Stimulated activated CD8-positive, alpha-beta memory T cell treated with anti-CD3 and anti-CD28 coated beads, Interleukin-2, amount 100 ng/mL, for 1 hour (primary cell): ENCODE measurements at places on chromosomes 13 and 19.

DNA sequence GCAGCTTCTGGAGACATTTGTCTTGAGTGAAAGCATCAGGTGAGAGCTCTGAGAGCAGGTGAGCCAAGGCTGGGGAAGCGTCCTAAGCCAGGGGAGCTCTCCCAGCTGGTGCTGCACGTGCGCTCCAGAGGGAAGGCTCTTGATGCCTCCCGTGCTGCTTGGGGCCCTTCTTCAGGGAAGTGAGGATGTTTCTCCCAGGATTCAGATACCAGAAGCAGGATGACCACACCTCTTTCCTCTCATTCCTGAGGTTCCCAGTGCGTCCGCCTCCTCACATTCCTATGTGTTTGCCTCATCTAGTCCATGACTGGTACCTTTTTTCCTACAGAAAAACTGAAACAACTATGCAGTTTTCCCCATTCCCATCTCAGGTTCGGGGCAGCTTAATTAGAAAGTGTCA is 231.0 kb upstream of the IRS2 start:
- DNase-seq = no peak

DNA sequence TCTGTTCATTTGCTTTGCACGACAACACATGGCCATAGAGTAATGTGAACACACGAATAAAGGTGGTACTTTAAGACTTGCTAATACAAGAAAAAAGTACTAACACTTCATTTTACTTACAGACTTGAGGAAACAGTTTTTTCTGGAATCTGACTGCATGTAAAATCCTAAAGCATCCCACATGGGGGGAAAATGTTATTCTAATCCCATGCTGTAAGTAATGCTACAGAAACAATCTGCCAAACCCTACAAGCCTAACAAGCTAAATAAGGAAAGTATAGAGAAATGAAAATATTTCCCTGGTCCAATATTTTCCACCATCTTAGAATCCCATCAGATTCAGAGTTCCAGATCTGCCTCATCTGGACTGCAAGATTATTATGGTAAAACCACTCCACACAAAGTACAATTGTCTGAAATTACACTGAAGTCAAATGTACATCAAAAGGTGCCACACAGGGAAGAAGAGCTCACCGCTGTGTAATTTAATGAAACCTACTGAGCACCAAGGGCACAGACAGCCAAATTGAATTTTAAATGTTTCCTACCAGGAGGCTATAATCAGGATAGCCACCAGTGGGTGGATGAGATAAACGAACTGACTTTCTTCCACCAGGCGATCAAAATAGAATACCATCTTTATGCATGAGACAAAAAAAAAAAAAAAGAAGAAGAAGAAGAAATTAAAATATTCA is 22.0 kb downstream of the LHFPL6 start:
- no peak for DNase-seq

DNA sequence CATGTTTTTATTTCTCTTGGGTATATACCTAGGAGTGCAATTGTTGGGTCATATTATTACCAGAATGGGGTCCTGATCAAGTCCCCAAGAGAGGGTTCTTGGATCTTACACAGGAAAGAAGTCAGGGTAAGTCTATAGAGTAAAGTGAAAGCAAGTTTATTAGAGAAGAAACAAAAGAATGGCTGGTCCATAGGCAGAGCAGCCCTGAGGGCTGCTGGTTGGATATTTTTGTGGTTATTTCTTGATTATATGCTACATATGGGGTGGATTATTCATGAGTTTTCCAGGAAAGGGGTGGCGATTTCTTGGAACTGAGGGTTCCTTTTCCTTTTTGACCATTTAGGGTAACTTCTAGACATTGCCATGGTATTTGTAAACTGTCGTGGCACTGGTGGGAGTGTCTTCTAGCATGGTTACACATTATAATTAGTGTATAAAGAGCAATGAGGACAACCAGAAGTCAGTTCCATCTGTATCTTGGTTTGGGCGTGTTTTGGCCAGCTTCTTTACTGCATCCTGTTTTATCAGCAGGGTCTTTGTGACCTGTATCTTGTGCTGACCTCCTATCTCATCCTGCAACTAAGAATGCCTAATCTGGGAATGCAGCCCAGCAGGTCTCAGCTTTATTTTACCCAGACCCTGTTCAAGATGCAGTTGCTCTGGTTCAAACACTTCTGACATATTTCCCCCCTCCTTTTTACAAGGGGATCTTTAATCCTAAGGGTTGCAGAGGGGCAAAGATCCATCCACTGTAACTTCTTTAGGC is 41.1 kb downstream of the CEACAM1 start:
- no peak for DNase-seq

- no peak for DNase-seq
Measured at GRCh38 chr13:112725346-112726015, 35.6 kb downstream of the ATP11A start.

DNA sequence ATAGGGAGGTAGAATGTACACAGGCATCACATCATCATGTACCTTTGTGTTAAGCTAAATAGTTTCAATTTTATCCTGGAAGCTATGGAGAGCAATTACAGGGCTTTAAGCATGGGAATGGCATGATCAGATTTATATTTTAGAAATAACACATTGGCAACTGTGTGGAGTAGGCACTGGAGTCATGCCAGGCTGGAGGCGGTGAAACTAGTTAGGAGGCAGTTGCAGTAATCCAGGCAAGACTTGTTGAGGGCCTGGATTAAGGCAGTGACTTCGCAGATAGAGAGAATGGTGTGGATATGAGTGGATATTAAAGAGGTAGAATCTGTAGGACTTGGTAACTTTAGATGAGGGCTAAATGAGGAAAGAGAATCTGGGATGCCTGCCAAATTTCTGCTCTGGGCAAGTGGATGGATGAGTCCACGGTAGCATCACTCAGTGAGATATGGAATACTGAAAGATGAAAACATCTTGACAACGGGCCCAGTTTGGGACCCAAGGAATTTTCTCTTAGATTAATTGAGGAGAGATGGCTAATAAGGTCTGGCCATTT is 506.2 kb downstream of the FGF9 start:
- DNase-seq = no peak

- no peak for DNase-seq
Measured at GRCh38 chr19:35743640-35744429, 1.4 kb downstream of the U2AF1L4 start.
